HFFc6 (cell line): ENCODE measurements at places on chromosomes 6 and 20. TPM values are rescaled to one million over a fixed set of nuclear protein-coding genes. Genes with fewer than 3 reads are reported as not detected.

MTG2 gene
- total RNA-seq = 32.4 to 33.1 TPM (median 32.5 TPM) in 3 replicates

- no peak for DNase-seq
- peaks cover 47% of the 10 kb centered on the region for H3K4me1 ChIP-seq
- H3K27ac ChIP-seq = no peak overlapping the region
These were observed 149.1 kb downstream of the RIMS1 start for GRCh38 chr6:72035486-72035885.

- no peak overlapping the region for H3K4me3 ChIP-seq
- H3K36me3 ChIP-seq = no peaks in the 10 kb centered on the region
- peaks cover 8% of the 10 kb centered on the region for H3K27me3 ChIP-seq
- H3K27ac ChIP-seq = no peak overlapping the region
- DNase-seq = no peak
These were observed 11.0 kb upstream of the FOXO3 start for GRCh38 chr6:108549741-108550140.

- H3K4me1 ChIP-seq = no peaks in the 10 kb centered on the region
- no peak overlapping the region for H3K4me3 ChIP-seq
These were observed 61.1 kb upstream of the GLP1R start for GRCh38 chr6:38987503-38987902.

DNA sequence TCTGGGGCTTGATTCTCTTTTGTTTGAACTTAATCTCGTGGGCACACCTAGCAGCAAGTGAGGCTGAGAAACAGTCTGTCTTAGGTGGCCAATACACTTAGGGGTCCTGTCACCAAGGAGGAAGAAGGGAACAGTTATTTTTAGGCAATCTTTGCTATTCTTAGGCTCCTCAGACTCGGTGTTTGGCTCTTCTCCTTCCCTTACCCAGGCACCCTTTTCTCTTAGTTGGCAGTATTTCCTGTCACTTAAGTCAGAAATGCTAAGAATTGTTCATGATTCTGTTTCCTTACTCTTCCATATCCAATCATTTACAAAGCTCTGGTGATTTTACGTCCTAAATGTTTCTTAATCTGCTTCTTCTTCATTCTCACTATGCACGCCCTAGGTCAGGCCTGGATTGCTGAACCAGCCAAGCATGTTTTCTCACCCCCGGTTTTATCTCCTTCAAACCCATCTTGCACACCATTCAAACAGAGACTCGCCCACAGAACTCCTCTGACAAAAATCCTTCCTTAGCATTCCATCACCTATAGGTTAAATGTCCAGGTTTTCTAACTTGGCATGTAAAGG is 45.2 kb upstream of the TMEM217 start:
- no peak overlapping the region for H3K4me3 ChIP-seq
- H3K27me3 ChIP-seq = no peaks in the 10 kb centered on the region
- no peak overlapping the region for H3K27ac ChIP-seq
- no peak for DNase-seq
- H3K36me3 ChIP-seq = 0 out of 2 replicates have a peak, but pooled peaks cover under 1% of the 10 kb centered on the region

- H3K4me1 ChIP-seq = peaks cover 32% of the 10 kb centered on the region
- H3K36me3 ChIP-seq = peaks cover 19% of the 10 kb centered on the region
- H3K4me3 ChIP-seq = no peak overlapping the region
These were observed 39.1 kb downstream of the ENPP1 start for GRCh38 chr6:131846905-131847304.

DNA sequence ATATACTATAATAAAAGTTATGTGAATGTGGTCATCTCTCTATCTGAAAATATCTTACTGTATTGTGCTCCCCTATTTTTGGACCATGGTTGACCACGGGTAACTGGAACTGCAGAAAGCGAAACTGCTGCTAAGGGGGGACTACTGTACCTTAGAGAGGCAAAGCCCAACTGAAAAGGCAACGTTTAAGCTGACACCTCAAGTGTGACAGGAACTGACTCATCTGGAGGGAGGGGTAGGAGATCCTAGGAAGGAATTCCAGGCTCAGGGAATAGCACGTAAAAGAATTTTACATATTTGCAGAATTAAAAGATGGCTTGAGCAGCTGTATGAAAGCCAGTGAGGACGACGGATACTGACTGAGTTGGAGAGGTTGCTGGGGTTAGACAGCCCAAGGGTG is 34.8 kb downstream of the ELOVL2 start:
- no peak overlapping the region for H3K4me3 ChIP-seq
- H3K36me3 ChIP-seq = no peaks in the 10 kb centered on the region
- H3K27me3 ChIP-seq = peaks cover 4% of the 10 kb centered on the region; the same call in 1 of the 2 replicates
- DNase-seq = no peak
